ENCODE measurements at places on chromosomes 11 and 22.

- DNase-seq, result no peak
Measured at GRCh38 chr11:126433989-126434949, 78.8 kb downstream of the ST3GAL4 start.

- DNase-seq, result no peak
Measured at GRCh38 chr11:65585396-65586246, 9.8 kb downstream of the EHBP1L1 start.

- DNase-seq, result no peak
Measured at GRCh38 chr11:2520736-2521035, 75.9 kb downstream of the KCNQ1 start.

- no peak for DNase-seq
Measured at GRCh38 chr11:78586452-78587046, 11.9 kb upstream of the NARS2 start.

DNA sequence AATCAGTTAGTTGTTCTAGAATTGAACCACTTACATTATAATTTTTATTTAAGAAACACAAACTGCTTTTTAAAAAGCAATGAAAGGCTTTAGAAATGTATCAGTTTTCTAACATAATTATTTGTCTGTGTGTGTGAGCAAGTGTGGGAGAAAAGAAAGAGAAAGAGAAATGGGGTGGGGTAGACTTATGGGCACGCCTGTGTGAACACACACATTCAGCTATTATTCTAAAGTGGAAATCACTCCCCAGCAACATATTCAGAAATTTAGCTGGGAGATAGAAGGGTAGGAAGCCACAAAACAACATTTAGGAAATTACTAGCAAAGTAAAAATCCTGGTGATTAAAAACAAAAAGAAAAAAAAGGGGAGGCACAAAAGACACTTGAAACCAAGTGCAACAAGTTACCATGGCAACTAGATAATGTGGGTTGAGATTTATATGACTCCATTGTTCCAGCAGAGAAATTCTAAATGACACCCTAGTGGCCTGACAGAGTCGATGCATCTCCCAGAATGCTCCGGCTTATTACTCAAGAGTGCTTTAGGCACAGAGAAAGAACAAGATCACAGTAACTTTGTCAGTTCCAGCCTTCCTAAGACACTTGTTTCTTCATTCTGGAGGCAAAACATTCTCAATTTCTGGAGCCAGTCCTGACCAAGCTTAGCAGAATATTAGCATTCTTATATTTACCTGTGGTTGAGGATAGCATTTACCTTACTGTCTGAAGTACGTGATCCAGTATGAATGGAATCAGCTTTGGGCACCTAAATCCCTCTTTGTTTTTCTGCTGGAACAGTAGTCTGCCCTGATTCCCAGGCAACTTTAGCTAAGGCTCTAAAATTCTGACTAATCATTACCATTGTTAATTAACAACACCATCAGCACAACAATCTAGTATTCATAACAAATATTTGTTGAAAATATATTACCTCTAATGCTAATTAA, 444.4 kb downstream of the DLG2 start:
- DNase-seq, result peak; percentile 51

GRCh38 chr22:27591060-27591459, 210.5 kb downstream of the MN1 start:
- peak; percentile 38 for DNase-seq

DNA sequence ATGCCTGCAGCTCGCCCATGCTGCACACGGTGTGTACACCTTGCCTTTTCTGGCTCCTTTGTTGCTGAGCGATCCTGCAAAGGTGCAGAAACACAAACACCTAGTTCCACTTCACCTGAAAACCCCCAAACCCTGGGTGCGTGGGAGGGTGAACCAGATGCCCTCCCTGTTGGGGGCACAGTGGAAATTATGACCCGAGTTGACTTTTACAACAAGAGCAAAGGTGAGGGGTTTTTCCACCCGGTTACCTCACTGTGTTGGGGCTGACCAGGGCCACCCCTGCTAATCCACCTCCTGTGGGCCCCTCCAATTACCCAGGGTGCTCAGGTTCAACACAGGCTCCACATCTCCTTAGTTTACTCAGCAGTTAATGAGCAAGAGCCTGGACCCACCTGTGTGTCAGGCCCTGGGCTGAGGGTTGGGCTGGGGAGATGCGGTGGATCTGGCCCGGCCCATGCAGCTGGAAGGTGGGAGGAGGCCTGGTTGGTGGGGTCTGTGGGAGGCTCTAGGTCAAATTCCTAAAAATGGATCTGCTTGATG, 42.1 kb downstream of the LRRC32 start:
- no peak for DNase-seq

DNA sequence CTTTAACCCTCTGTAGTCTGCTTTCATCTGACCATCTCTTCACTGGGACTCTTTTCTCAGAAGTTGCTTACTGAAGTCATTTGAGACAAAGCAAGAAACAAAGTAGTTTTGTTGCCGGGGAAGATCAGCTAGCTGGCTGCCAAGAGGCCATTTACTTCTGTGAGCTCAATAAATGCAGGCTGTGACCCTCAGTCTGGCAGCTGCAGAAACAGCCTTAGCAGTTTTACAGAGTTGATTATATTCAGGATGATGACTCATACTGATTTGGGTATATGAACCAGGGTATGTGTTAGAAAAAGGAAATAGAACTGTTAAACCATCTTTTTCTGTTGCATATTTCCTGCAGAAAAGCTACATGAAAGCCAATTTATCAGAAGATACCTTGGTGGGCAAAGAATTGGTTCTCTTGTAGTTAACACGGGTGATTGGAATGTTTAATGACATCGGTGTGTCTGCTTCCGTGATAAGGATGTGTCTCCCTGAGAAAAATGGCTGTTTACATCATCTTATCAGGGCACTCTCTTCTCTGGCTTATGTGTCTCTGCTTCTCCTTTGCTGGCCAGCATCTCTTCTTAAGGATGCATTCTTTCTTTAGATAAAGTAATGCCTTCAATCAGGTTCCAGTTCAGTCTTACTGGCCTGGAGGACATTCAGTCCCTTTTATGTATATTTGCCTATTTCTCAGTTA, 18.5 kb downstream of the FIBIN start:
- DNase-seq, result peak; percentile 75

DNA sequence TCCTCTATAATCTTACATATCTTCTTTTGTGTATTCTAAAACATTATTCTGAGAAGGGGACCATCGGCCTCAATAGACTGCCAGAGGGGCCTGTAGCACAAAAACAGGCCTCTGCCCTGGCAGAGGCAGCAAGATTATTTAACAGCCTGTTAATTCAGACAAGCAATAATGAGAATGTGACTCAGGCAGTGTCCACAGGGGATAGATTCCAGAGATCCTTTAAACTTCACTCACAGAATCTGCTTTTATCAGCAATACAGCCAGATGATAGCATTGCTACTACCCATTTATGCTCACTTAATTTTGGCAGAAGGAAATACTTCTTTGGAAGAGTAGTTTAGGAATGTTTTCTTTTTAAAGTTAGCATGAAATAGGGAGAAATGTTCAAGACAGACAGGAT, 44.9 kb downstream of the AAMDC start:
- peak; percentile 49 for DNase-seq

- DNase-seq, result no peak
Measured at GRCh38 chr22:47050401-47051051, 288.1 kb downstream of the TBC1D22A start.

DNA sequence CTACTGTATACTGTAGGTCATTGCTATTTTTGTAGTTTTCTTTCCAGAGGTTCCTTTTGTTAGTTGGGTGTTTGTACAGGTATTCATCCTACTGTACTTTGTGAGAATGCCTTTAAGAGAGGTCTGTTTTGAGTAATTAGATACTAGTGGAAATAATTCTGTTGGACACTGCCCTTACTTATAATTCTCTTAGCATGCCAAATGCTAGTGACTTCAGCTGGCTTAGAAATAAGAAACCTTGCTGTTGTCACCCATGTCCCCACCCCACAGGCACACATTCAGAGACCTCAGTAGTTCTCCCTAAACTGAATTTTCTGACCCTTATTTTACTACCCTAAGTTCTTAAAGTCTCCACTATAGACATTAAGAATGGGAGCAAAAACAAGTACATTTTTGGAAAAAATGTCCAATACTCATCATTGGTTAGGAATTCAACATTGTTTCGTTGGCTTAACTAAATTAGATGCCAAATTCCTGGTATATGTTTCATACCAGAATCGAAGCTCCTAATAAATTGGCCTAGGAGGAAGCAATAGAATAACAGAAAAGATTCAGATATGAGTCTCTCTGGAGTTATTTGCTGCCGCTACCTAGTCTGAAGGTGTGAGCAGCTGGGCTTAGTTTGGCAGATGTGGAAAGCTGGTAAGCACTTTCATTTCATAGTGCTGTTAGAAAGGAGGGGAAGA, 28.4 kb downstream of the ZNF143 start:
- DNase-seq, result peak; percentile 53

DNA sequence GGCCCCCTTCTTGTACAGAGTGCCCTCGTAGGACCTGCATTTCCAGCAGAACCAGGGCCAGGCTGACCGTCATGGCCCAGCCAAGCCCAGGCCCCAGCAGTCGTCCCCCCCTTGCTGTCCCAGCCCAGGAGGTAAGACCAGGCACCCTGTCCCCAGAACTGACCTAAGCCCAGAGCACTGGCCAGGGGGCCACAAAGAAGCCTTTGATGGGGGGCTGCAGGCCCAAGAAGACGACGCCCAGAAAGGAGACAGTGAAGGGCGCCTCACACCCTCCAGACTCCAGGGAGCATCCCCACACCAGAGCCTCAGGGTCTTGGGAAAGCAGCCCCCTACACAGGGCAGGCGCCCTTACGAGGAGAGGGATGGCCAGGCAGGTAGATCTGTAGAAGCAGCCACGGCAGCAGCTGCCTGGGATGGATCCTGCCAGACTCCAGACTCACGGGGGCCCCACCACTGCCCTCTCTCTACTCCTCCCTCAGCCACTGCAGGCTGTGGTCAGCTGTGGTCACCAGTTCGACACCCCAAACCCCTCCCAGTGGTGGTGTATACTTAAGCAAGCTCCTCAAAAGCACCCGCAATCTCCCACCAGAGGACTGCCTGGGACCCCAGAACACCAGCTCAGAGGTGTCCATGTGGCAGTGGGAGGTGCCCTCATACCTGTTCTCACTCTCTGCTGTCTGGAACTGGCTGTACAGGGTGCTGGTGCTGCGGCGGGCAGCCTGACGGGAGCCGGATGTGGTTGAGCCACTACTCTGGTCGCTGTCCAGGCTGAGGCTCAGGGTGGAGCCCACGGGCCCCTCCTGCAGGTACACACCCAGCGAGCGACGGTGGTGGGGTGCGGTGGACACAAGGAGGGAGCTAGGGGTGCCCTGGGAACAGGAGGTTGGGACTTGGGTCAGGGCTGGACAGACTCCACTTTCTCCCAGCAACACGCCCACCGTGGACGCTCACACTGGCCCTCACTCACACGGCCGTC, 27.0 kb downstream of the SBF1 start:
- no peak for DNase-seq

DNA sequence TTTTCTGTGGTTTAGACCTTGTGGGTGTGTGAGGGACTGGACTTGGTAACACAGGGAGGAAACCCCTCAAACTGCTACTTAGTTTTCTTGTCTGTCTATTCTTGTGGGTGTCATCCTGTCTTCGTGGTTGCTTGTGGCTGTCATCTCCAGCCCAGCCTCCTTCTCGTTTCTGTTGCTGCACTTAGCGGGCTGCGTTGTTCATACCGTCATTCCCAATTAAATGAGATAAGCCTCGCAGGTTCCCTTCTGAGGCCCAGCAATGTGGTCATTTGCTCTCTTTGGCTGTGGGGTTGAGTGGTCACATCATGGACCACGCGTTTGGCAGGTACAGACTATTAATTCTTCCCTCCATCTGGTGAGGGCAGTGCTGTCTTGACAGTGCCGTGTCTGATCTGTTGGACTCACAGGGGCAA, 18.8 kb downstream of the PANX1 start:
- no peak for DNase-seq

GRCh38 chr22:38222797-38223119, 21.0 kb downstream of the MAFF start:
- no peak for DNase-seq

DNA sequence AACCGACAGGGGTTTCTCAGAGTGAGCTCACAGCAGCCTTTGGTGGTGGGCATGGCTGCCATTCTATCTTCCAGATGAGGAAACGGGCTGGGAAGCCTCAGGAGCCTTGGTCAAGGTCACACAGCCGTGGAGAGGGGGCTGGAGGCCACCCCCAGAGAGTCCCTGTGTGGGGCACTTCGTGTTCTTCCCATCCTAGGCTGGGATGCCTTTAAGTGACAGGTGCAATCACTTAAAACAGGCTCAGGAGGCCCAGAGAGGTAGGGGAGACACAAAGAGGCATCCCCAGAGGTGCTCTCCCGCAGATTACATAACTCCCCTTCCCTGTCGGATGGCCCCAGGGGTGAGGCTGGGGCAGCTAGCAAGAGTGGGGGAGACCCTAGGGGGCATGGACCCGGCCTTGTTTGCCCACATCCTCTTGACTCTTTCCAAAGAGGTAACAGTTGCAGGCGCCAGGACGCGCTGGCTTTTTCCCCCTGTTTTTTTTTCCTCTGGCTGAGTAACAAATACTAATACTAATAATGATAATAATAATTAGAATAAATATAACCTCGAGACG, 17.5 kb upstream of the SHISAL1 start:
- DNase-seq, result no peak

DNA sequence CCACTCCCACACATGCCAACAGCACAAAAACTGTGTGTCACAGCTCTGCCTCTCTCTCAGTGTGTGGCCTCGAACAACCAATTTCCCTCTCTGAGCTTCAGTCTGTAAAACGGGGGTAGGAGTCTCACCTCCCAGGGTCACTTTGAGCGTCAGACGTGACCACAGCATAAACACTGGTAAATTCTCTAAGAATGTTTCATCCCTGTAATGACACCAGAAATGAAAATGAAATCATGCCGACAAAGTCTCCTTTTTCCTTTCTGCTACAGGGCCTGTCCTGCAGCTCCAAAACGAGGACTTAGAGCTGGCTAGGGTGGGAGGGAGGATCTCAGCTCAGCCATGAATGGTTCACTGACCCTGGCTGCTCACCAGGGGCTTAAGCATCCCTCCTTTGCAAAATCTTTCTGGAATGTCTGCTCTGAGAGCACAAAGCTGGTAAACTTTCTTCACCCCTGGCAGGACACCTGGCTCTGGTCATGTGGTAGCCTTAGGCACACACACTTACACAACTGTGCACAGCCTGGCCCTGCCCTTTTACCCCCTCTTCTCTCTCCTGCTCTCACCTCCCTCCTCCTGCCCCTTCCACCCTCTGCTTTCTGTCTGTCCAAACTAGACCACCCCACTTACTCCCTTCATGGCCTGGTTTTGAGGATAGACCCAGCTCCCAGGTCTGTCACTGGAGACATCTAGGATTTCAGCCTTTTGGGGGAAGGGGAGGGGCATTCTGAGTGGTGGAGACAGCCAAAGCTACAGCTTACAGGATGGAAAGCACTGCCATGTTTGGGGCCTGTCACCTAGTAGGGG, 12.3 kb upstream of the TSKU start:
- peak; percentile 91 for DNase-seq

- DNase-seq, result peak; percentile 27
Measured at GRCh38 chr22:24285245-24285644, 14.6 kb downstream of the SPECC1L start.

GRCh38 chr11:13137844-13138301, 128.8 kb downstream of the RASSF10 start:
- DNase-seq, result no peak

- peak; percentile 93 for DNase-seq
Measured at GRCh38 chr11:6568191-6568918, 35.1 kb downstream of the RRP8 start.

GRCh38 chr11:121494355-121495099, 41.8 kb upstream of the SORL1-AS1 start:
- DNase-seq, result no peak

- DNase-seq, result peak; percentile 44
Measured at GRCh38 chr22:30574997-30575671, 669 bp upstream of the GAL3ST1 start.

GRCh38 chr11:64252003-64252872, 908 bp downstream of the PLCB3 start:
- peak; percentile 62 for DNase-seq

GRCh38 chr11:7692426-7692825, 13.9 kb downstream of the OVCH2 start:
- DNase-seq, result no peak
